ENCODE measurements at places on chromosomes 12 and 14.

GRCh38 chr14:89429199-89430181 lies 12.5 kb upstream of the FOXN3 start:
- peak; percentile 75 for DNase-seq

DNA sequence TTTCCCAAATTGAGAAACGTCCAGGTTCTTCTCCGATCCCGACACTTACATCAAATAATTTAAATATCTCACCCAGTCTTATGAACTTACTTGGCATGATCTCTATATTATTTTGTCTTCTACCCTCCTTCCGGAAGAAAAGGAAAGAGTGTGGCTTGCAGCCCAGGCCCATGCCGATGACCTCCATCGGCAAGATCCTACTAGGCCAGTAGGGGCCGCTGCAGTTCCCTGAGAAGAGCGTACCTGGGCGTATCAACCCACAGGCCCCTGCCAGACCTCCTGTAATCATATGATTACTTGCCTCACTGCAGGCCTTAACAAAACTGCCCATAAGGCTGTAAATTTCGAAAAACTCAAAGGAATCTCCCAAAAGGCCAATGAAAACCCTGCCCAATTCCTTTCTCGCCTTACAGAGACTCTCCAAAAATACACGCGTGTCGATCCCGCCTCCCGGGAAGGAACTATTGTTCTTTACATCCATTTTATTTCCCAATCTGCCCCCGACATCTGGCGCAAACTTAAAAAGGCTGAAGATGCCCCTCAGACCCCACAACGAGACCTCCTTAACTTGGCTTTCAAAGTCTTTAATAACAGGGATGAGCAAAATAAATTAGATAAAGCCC lies 69.6 kb downstream of the MOK start:
- DNase-seq: peak; percentile 89

- peak; percentile 75 for DNase-seq
These were observed 139.1 kb downstream of the SPTSSA start for GRCh38 chr14:34322940-34323418.

- DNase-seq: no peak
These were observed 108.2 kb downstream of the SLC38A6 start for GRCh38 chr14:61089126-61089750.

GRCh38 chr14:68792979-68793733 lies at the start of gene ZFP36L1:
Gene ZFP36L1 (minus strand): TSS chr14:68793067. CDS start chr14:68792938, 129 bp downstream.
- DNase-seq: peak; percentile 86

GRCh38 chr12:59632408-59632807 lies 36.6 kb downstream of the SLC16A7 start:
- no peak for DNase-seq

DNA sequence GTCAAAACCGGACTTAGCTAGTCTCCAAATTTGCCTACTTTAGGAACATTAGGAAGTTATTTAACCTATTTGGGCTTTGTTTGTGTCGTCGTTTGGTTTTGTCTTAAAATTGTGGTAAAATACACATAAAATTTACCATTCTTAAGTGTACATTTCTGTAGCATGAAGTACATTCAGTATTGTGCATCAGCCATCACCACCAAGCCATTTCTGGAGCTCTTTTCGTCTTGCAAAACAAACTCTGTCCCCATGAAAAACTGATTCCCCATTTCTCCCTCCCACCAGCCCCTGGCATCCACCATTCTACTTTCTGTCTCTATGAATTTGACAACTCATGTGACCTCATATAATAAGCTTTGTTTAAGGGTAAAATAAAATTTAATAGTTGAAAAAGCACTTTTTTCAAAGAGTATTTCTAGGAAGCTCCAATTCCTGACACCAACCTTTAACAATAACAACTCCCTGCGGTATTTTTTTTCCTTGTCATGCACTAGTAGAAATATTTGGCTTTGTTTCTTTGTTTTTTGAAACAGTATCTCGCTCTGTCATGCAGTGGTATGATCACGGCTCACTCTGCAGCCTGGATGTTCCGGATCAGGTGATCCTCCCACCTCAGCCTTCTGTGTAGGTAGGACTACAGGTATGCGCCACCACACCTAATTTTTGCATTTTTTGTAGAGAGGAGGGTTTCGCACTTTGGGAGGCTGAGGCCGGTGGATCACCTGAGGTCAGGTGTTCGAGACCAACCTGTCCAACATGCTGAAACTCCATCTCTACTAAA lies 3.6 kb upstream of the UBC start:
- no peak for DNase-seq

DNA sequence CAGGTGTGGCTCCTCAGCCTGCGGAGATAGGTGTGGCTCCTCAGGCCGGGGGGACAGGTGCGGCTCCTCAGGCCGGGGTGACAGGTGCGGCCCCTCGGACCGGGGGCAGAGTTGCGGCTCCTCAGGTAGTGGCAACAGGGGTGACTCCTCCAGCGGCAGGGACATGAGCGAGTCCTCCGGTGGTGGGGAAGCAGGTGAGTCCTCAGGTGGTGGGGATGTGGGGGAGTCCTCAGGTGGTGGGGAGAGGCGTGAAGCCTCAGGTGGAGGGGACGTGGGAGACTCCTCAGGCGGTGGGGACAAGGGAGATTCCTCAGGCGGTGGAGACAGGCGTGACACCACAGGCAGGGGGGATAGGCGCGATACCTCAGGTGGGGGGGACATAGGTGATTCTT lies 9.2 kb downstream of the KMT2D start:
- DNase-seq: no peak

DNA sequence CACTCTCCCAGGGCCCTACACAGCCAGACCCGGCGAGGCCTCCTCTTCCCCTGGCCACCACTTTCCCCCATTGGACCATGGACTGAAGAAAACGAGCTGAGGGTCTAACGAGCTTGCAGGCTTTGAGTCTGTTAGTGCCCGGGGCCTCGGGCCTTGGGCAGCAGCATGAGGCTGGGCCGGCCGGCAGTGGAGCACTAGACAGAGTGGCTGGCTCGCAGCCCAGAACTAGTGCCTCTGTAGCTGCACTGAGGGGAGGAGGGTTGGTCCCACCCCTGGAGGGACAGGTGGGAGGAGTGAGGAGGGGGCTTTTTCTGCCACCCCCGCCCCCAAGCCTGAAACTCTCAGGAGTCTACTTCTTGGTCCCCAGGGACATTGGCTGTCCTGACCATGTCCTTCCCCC lies 38.7 kb downstream of the SLC6A12 start:
- no peak for DNase-seq

DNA sequence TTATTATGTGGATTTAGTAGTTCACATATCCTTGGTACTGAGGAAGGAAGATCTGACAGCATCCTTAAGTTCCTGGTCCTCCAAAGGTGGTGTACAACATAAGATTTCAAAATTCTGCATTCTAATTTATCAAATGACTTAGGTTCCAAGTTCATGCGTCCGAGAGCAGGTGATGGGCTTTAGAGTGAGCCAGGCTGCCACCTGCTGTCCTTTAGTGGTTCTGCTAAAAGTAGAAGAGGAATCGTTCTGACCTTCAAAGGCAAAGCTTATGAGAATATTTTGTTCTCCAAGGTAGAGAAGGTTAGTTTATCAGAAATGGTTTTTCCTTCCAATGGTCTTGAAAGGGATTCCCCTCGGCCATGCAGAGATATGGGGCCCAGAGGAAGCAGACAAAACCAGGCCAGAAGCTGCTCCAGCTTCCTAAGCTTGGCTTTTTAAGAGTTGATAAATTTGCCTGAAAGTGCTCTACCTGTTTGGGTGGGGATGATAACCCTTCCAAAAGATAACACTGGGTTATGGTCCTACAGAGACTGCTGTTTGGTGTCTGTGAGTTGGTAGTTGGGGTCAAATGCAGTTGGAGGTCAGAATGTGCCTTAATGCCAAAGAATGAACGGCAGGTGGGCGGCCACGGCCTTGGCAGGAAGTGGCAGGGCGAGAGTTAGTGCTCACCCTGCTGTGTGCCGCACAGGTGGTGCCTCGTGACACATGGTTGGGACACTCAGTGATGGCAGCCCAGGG lies 29.1 kb upstream of the LRTM2 start:
- DNase-seq: peak; percentile 71

DNA sequence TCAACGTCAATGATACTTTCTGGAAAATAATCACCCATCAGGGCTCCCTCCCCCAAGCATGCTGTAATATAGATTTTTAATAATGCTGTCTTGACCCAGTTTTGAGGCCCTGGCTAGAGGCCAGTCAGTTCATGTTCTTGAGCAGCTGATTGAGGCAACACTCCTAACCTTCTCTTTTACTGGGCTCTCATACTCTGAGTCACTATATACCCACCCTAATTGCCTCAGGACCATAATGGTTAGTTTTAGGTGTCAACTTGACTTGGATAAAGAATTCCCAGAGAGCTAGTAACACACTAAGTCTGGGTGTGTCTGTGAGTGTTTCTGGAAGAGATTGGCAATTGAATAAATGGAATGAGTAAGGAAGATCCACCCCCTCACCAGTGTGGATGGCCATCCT lies 527.0 kb upstream of the ATP2B1 start:
- no peak for DNase-seq

GRCh38 chr14:36293824-36294223 lies 26.6 kb downstream of the MBIP start:
- DNase-seq: no peak

GRCh38 chr14:21309238-21309636 lies 29.4 kb downstream of the RPGRIP1 start:
- peak; percentile 16 for DNase-seq

- DNase-seq: no peak
These were observed 87.2 kb upstream of the DIO2 start for GRCh38 chr14:80298491-80299017.

GRCh38 chr12:6905414-6906040 lies 905 bp downstream of the LRRC23 start:
- DNase-seq: no peak

DNA sequence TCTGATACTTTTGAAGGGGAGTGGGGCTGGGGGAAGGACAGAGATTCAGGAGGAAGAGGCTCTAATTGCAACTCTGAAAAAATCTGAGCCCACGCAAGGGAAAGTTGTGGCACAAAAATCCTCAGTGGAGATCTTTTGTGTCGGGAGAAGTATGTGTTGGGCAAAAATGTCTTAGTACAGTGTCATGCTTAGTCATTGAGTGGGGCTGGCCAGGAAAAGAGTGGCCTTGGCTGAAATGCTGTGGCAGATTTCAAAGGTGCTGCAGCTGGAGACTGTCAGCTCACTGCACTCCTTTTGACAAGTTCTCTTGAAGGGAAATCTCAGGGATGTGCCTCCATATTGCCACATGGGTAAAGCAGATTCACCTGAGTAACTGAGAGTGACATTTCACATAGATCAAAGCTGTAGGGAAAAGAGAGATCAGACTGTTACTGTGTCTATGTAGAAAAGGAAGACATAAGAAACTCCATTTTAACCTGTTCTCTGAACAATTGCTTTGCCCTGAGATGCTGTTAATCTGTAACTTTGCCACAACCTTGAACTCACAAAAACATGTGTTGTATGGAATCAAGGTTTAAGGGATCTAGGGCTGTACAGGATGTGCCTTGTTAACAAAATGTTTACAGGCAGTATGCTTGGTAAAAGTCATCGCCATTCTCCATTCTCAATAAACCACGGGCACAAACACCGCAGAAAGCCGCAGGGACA lies 36.0 kb upstream of the GLIPR1 start:
- no peak for DNase-seq

GRCh38 chr14:68449561-68450181 lies 343.2 kb downstream of the ZFP36L1 start:
- DNase-seq: no peak
